ENCODE measurements at places on chromosomes 3 and 15. TPM values are rescaled to one million over a fixed set of nuclear protein-coding genes. Genes with fewer than 3 reads are reported as not detected.
A peak's percentile ranks its signal among the peaks of the same experiment; 100 is the strongest.

- no peak for DNase-seq
Measured at GRCh38 chr3:111653766-111654165, 58.6 kb upstream of the ZBED2 start.

DNA sequence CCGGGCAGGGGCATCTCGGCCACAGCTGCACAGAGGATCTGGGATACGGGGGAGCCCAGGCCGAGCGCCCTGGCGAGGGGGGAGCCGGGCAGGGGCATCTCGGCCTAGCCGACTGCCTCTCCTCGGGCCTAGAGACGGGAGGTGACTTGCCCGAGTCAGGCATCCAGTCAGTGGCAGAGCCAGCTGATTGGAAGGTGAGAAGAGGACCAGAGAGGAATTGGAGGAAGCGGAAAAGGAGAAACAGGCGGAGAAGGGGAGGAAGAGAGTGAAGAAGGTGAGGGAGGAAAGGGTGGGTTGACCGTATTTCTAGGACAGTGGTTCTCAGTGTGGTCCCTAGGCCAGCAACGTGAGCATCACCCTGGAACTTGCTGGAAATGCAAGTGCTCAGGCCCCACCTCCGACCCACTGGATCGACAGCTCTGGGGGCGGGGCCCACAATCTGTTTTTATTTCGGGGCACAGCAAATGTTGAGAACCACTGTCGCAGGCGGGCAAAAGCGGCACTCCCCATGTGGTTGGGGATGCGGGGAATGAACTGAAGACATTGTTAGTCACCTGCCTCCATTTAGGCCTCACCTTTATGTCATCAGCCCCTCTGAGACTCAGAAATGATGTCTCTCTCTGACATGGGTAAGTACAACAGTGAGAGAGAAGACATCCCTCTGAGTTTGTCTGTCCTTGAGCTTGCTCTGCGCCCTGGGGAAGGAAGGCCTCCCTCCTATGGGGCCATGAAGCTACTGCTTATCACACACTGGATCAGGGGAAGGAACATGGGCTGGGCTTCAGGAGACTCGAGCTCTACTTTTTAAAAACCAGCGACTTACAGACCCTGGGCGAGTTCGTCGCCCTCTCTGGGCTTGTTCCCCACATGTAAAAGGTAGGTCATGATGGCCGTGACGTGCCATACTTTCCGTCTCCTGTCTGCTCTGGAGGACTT is 1.0 kb upstream of the MELTF start:
- DNase-seq, result no peak

GRCh38 chr3:131501949-131502348 is 822 bp downstream of the MRPL3 start:
- no peak for DNase-seq

DNA sequence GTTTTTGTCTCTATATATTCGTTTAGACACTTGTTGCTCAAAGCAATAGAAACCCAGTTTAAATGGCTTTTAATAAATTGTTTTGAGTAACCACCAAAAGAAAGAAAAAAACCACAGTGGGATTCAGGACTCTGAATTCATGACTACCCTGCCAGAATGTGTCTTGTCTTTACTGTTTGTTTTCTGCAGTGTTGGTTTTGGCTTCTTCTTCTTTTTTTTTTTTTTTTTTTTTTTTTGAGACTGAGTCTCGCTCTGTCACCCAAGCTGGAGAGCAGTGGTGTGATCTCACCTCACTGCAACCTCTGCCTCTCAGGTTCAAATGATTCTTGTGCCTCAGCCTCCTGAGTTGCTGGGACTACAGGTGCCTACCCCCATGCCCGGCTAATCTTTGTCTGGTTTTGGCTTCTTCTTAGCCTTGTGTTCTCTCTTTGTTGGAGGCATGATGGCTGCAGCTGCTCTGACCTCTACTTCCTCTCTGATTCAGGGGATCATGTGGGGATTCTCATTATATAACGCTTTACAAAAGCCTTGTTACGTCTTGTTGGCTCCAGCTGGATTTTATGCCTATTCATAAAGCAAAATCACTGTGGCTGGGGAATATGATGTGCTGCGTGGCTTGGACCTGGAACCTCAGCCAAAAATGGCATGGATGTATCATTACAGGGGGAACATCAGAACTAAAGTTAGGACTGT is 54.0 kb downstream of the PLS1 start:
- no peak for DNase-seq

DNA sequence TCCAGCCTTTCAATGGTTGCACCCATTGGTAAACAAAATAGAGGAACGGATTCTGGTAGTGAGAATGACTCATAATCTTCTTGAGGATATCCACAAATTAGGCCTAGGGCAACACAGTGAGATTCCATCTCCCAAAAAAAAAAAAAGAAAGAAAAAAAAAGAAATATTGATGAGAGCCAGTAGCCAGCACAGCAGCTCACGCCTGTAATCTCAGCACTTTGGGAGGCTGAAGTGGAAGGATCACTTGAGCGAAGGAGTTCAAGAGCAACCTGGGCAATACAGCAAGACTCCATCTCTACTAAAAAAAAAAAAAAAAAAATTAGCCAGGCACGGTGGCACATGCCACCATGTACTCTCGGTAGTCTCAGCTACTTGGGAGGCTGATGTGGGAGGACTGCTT is 51.9 kb downstream of the DENND4A start:
- DNase-seq, result no peak

DNA sequence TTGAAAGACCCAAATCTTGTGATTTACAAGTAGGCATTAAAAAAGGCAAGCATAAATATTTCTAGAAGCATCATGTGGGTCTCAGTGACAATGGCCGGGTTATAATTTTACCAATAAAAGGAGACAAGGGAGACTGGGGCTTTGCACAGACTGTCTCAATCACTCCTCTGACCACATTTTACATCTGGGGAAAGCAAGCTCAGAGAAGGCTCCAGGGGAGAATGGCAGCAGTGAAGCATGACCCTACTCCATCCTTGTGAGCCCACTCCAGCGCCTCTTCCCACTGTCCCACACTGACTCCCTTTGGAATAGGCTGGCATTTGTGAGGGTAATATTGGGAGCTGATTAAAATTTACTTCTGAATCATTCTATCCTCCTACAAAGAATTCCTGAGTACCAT is 61.8 kb downstream of the SATB1 start:
- DNase-seq, result no peak

DNA sequence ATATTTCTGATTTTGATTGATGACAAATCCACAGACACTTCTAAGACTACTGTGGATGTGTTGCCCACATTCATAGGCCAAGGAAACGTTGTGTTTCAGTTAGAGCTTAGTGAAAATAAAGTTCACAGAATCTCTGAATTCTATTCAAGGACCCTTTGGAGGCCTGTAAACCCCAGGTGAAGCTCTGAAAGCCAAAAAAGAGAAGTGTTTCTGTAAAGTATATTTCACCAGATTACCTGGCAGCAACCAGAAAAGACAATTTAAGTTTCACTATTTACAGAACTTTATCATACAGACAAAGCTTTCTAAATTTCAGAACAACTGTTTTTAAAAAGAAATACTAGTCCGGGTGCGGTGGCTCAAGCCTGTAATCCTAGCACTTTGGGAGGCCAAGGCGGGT is 2.6 kb downstream of the CLPX start:
- no peak for DNase-seq

GRCh38 chr15:73930790-73931281 is 4.6 kb downstream of the LOXL1 start:
- DNase-seq, result no peak

GRCh38 chr3:174949523-174949922 is 90.4 kb downstream of the NAALADL2 start:
- DNase-seq, result no peak

GRCh38 chr15:63372018-63372705 is 9.5 kb downstream of the CA12 start:
- DNase-seq, result no peak

GRCh38 chr3:3559786-3560185 is 239.4 kb upstream of the LRRN1 start:
- DNase-seq, result no peak

- DNase-seq, result no peak
Measured at GRCh38 chr3:12445523-12446240, 38.6 kb upstream of the TSEN2 start.

- no peak for DNase-seq
Measured at GRCh38 chr3:33360136-33360825, 79.9 kb downstream of the UBP1 start.

DNA sequence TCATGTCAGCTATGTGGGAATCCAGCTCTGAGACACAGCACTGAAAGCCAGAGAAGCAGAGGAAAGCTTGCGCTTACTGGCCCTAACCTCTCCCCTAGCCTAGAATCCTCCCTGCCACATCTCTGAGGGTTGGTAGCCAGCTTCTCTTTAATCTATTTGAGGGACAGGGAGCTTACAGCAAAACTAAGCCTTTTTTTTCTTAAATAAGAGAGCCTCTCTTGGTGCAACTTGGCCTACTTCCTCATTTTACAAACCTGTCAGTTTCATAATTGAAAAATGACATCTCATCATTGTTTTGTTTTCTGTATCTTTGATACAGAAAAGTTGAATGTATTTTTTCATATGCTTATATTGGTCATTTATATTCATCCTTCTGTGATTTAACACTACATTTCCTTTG is 193.9 kb downstream of the ZNF621 start:
- DNase-seq, result no peak

GRCh38 chr3:159838938-159839337 is 149.7 kb upstream of the IL12A start:
- no peak for DNase-seq

DNA sequence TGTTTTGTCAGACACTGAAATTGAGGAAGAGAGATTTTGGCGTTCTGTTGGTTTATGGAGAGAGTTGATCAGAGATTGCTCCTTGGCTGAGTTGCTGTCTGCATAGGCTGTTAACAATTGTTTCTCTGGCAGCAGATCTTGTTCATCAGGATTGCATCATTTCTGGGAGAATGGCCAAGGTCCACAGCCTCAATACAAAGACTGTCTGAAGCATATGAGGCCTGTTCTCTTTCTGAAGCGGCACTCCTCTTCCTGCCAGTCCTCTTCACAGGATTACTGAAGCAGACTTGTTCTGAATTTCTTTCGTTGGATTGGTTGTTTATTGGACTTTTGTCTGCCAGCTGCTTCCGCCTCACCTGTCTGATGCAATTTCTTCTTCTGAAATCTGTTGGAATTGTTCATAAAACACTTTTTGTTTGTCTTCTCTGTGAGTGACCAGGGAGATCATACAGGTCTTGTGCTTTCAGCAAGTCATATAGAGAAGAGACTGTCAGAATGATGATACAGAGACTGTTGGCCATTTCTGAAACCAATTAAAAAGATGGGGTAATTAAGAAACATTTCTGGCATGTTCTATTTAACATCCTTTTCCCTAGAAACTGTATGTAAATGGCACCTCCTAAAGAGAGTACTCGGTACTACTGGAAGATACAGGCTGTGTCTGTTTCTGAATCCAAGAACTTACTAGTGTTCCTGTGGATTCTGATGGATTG is 25.5 kb downstream of the SETD5 start:
- peak; percentile 46 for DNase-seq

- DNase-seq, result no peak
Measured at GRCh38 chr3:37824954-37825328, 36.7 kb upstream of the CTDSPL start.

GRCh38 chr15:58839485-58839884 is 68.4 kb downstream of the MINDY2 start:
- no peak for DNase-seq

XXYLT1 gene
- 4.1 TPM for total RNA-seq

WDR93 gene
- not detected for total RNA-seq

GJD2 gene
- total RNA-seq, result not detected

- no peak for DNase-seq
Measured at GRCh38 chr3:16103472-16103871, 71.0 kb upstream of the GALNT15 start.

GRCh38 chr15:59140422-59141226 is 35.7 kb downstream of the CCNB2 start:
- no peak for DNase-seq

- no peak for DNase-seq
Measured at GRCh38 chr3:139388821-139389551, 461 bp downstream of the COPB2 start.

GRCh38 chr3:88611826-88612326 is 462.1 kb downstream of the C3orf38 start:
- DNase-seq, result no peak

CSPG5 gene
- total RNA-seq, result not detected

SPINT1 gene
- 4.9 TPM for total RNA-seq

DNA sequence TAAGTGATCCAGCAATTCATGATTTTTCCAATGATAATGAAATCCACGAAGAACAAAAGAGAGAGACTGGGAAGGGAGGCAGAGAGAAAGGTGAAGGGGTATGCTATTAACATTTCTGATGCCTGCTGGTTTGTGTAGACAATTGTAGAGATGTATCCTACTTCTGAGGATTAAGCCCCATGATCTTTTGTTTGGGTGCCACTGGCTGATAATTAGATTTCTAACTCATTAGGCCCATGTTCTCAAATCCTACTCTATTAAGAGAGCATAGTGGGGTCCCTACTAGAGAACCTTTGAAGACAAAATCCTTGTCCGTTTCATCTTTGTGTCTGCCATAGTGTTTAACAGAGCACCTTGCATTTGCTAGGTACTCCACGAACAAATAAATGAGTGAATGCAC is 2.7 kb upstream of the GNB4 start:
- DNase-seq, result no peak

SPESP1 gene
- total RNA-seq, result not detected

CPEB1 gene
- total RNA-seq, result 0.24 TPM

SCN5A gene
- total RNA-seq, result 0.59 TPM

DNA sequence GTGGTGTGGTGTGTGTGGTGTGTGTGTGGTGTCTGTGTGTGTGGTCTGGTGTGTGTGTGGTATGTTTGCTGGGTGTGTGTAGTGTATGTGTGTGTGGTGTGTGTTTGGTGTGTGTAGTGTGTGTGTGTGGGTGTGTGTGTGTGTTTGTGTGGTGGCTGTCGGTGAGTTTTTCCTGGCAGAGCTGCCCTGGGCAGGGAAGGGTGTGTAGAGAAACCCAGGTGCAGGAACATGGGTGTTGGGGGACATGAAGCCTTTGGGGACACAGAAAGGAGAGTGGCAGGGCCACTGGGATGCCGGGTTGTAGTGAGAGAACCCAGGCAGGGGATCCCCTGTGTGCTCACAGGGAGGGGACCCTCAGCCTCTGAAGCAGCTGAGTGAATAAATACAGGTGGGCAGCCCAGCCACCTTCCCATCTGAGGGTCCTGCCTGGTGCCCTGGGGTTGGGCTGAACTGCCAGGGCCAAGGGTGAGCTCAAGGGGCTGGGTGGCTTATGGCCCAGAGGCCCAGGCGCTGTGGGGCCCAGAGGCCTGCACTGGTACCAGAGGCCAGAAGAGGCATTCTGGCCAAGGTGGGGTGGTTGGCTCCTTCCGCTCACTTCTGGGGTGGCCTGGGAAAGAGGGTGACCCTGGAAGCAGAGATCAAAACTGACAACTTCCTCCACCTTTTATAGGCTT is 48.5 kb upstream of the CTSH start:
- no peak for DNase-seq

- no peak for DNase-seq
Measured at GRCh38 chr3:65939801-65940246, 98.9 kb downstream of the MAGI1 start.

DNA sequence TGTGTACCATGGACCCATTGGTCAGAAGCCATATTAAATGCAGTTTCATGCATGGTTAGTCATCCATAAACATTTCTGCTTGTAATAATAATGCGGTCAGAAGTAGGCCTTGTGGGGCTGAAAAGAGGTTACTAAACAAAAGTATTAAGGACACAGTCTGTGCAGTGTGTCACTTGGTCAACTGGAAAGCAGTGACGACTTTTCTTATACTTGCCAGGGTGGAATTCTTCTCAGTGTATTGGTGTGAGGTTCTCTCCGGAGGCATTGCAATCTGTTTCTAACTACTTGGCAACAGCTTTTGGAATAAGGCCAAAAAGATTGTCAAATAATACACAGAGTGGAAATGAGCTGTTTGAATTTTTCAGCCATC is 46.8 kb downstream of the CHL1 start:
- no peak for DNase-seq

TP63 gene
- 0.97 TPM for total RNA-seq

- DNase-seq, result no peak
Measured at GRCh38 chr3:58540176-58540858, 3.3 kb upstream of the ACOX2 start.

All from naive thymus-derived CD4-positive, alpha-beta T cell (primary cell).